A549 treated with GW870086 at 1 μM for 4 hours (cell line): ENCODE measurements at places on chromosomes 2 and 18. TPM values are rescaled to one million over a fixed set of nuclear protein-coding genes. Genes with fewer than 3 reads are reported as not detected.

The C2orf68 gene
- total RNA-seq = 20.2 to 27.4 TPM (median 23.4 TPM) in 5 replicates

The RTP5 gene
- total RNA-seq = not detected in 5 replicates

The UGT1A9 gene
- 4.1 to 6.1 TPM (median 4.5 TPM) in 5 replicates for total RNA-seq

The UPP2 gene
- total RNA-seq = not detected in 5 replicates

The EPHA4 gene
- 0.33 to 1.2 TPM (median 0.90 TPM) in 5 replicates for total RNA-seq

The PTH2R gene
- total RNA-seq = not detected in 5 replicates

The CLK1 gene
- 29.2 to 40.7 TPM (median 34.4 TPM) in 5 replicates for total RNA-seq

The APCDD1 gene
- total RNA-seq = not detected in 5 replicates

The UGT1A5 gene
- total RNA-seq = 0.09 to 0.13 TPM in 2 of 5 replicates, not detected in the others

The IL36G gene
- 0.13 TPM in 1 of 5 replicates, not detected in the others for total RNA-seq

The ANTXR1 gene
- total RNA-seq = 99.8 to 143 TPM (median 140 TPM) in 5 replicates

The FOXD4L1 gene
- total RNA-seq = 0.24 to 0.56 TPM (median 0.30 TPM) in 5 replicates

The GRHL1 gene
- total RNA-seq = 0.65 to 1.4 TPM (median 0.85 TPM) in 5 replicates

The LHCGR gene
- not detected in 5 replicates for total RNA-seq

The PLA2R1 gene
- total RNA-seq = 2.0 to 2.7 TPM (median 2.3 TPM) in 5 replicates
